ENCODE measurements at places on chromosomes 2 and 18.

DNA sequence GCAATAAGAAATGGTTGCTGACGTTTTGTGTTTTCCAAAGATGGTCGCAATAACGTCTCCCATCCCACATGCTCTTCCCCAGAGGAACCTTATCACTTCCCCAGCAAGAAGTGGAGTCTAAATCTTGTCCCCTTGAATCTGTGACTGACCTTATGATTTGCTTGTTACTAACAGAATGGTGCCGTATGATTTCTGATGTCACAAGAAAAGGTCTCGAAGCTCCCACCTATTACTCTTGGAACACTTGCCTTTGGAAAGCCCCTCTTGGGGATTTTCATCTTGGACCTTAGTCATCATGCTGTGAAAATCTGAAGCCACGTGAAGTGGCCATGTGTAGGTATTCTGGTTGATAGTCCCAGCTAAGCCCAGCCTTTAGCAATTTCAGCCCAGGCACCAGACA is 86.2 kb upstream of the GLS start:
- DNase-seq, result no peak

- DNase-seq, result peak; percentile 77
These were observed 28.3 kb upstream of the NT5DC4 start for GRCh38 chr2:112692495-112692911.

DNA sequence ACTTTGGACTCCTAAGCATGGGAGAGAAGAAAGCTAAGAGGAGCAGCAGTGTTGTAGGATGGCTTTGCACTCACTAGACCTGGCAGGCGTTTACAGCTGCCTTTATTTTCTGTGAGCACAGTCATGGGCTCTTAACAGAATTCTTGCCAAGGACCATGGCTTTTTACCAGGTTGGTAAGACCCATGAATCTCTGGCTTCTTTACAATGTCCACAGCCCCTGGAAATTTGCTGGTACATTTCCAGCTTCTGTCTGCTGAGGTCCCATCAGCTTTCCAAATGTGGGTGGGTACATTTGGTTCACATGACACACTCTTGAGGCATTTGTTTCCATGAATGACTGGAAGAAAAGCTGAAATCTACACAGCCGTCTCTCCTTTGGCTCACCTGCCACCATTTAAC is 162.7 kb downstream of the PPP1R1C start:
- DNase-seq, result no peak

DNA sequence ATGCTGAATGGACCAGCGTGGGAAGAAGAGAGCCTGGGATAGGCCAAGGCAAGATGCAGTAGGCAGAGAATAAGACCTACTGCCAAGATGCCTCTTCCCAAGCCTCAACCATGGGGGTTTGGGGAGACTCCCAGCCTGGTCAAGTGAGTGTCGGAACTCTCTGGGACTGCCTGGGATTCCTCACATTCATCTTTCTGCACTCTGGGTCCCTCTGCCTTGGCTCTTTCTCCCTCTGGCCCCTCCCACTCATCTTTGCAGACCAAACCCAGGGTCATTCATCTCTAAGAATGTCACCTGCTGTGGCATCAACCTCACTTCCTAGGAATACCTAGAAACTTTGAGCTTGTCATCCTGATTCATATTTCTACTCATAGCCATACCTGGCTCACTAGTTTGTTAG is 211.3 kb upstream of the HNRNPA3 start:
- no peak for DNase-seq

Measured in activated T-cell treated with anti-CD3 and anti-CD28 coated beads, Interleukin-2, amount 50 U/mL, for 48 hours (primary cell).